ENCODE measurements at places on chromosomes 1 and 21.

DNA sequence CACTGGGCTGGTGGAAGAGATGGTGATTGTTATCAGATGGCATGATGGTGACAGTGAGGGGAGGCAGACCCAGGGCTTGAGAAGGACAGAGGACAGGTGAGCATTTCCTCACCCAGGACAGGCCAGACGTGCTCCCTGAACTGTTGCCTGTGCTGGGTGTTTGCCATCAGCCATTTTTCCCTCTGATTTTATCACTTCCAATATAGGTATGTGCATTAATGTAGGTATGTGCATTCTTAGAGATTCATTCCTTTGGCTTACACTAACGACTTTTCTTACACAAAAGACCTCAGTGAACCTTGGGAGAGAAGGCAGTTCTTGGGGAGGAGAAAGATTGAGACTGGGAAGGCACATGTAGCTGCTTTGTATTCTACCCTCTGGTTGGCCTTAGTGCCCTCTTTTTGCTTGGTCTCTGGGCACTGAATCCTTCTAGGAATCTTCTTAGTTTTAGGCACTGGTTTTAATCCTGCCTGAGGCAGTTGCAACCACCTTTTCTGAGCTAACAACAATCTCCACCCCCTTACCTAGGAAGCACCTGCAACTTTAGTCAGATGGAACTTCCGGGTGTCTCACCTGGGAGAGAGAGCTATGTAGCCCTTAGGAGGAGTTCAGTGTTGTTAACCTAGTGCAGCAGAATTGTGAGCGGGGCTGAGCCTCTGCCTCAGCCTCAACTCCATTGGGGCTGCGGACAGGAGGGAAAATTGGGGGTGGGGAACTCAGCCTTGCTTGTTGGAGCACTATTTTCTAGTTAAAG is 30.9 kb downstream of the C1orf116 start:
- no peak for DNase-seq

GRCh38 chr1:150005606-150006005 is 4.9 kb downstream of the OTUD7B start:
- no peak for DNase-seq

DNA sequence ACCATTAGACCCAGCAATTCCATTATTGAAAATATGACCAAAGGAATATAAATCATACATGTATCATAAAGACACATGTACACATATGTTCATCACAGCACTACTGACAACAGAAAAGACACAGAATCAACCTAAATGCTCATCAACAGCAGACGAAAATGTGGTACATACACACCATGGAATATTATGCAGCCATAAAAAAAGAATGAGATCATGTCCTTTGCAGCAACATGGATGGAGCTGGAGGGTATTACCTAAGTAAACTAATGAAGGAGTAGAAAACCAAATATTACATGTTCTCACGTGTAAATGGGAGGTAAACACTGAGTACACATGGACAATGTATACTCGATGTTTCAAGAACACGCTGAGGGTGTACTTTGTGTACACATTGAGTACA is 15.9 kb downstream of the AKT3 start:
- no peak for DNase-seq

GRCh38 chr1:183218971-183219615 is 33.0 kb downstream of the LAMC2 start:
- peak; percentile 4 for DNase-seq

DNA sequence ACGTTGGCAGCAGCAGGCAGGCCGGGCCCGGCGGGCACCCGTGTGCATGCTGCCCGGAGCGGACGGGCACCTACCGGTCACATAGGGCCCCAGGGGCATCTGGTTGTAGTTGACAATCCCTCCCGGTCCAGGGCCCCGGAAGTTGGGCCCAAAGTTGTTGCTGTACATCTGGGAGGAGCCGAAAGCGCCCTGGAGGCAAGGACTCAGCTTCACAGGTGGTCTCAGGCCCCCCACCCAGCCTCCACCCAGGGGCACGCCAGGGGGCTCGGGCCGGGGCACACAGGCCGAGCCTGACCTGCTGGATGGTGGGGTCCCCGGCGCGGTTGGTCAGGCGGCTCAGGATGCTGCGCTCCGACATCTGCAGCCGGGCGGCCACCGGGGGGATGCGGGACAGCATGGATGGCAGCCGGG is 60.6 kb downstream of the KCNAB2 start:
- no peak for DNase-seq

DNA sequence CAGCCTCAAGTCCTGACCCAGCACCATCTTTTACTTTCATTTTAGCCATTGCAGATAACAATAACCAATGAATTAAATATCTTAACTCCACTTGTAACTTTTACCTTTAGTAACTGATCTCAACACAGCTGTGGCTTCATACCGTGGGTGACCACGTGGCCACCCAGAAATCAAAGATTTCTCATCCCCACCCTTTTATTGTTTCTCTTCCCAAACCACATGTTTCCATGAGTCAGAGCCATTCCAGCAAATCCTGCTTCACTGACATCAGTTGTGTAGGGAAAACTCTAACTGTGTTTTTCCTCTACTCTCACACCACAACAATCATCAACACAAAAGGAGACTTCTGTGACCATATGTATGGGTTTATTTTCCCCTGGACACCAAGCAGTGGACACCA is 25.1 kb upstream of the BRDT start:
- peak; percentile 79 for DNase-seq

- no peak for DNase-seq
Observed at GRCh38 chr1:92482665-92483609, 3.8 kb downstream of the GFI1 start.

DNA sequence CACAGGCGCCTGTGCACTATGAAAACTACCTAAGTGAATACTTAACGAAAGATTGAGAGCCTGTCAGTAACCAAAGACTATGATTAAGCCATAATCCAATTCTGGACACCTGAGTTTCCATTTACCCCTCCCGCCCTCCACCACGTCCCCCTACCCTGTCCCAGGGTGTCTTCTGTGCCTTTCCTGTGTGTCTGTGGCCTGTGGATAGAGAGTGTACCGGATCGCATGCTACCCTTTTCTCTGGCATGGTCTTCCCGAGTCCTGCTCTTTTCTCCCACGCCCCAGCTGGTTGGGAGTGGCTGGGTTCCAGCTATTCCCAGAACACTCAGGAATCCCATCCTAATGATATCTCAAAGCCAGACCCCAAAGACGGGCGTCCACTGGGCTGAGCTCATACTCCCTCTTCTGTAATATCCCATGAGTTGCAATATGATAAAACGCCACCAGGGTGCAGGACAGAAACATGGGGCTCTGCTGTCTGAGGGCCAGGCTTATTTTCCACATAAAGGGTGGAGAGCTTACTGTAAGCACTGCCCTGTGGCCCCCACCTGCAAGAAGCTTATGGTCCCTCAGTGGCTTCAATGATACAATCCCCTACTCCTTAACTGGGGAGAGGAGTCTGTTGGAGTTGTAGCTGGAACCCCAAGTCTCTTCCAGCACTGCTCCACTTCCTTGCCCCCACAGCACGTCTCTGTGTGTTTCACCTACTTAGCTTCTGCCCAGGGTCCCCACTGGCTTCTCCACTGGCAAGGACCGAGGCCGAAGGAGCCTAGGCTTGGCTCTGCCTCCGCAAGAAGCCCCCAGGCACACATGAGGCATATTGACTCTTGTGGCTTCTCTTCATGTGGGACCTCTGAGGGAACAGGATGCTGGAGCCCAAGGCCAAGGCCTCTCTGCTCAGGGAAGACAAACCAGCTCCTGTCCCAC is 17.6 kb upstream of the ALX3 start:
- DNase-seq = peak; percentile 50

DNA sequence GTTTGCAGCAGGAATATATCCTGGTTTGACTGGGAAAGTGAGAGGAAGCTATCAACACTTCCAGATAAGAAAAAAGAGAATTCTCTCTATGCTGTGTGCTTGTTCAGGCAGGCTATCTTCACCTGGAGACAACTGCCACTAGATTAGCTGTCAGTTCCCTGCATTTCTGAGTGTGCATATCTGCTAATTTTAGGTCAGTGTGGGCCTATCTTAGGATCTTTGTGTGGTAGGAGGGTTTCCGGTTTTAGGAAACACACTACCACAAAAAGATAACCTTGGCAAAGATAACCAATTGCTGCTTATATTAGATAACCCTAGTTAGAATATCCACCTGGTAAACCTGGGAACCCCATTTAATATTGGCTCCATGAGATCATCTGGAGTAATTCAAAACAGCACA is 22.5 kb upstream of the GBP5 start:
- DNase-seq = no peak

- DNase-seq = no peak
Observed at GRCh38 chr1:209046058-209046417, 537.5 kb upstream of the CAMK1G start.

GRCh38 chr1:233229288-233229687 is 66.2 kb downstream of the PCNX2 start:
- peak; percentile 16 for DNase-seq

- DNase-seq = no peak
Observed at GRCh38 chr1:54997711-54997986, 1.1 kb upstream of the BSND start.

GRCh38 chr1:17301767-17302166 is 6.2 kb upstream of the PADI4 start:
- no peak for DNase-seq

GRCh38 chr1:54127594-54128300 is 25.1 kb downstream of the CDCP2 start:
- no peak for DNase-seq

GRCh38 chr1:156126630-156127534 is 12.4 kb downstream of the LMNA start:
- DNase-seq = peak; percentile 90

DNA sequence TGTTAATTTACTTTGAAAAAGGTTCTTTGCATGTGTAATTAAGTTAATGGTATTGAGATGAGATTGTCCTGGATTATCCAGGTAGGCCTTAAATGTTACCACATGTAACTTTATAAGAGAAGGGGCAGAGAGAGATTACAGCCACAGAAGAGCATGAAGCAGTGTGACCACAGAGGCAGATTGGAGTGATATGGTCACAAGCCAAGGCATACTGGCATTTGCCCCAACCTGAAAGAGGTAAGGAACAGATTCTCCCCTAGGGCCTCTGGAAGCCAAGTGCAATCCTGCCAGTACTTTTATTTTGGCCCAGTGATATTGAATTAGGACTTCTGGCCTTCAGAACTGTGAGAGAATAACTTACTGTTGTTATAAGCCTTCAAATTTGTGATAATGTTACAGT is 23.0 kb downstream of the RNF2 start:
- DNase-seq = no peak

GRCh38 chr1:85264150-85264549 is 4.7 kb upstream of the C1orf52 start:
- DNase-seq = no peak

DNA sequence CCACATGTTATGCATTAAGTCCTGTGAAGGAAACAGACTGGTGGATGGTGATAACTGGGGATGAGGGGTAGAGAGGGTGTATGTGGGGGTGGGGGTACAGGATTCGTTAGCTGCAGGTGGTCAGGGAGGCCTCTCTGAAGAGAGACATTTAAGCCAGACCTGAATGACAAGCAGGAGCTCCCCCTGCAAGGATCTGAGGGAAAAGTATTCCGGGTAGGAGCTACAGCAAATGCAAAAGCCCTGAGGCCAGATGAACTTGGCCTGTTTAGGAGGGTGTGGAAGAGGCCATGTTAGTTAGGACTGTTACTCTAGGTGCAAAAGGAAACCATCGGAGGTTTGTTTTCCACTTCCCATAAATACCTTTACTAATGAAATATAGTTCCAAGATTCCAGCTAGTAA is 9.9 kb downstream of the ARHGEF10L start:
- DNase-seq = no peak

GRCh38 chr1:194866153-194866552 is 1679.7 kb upstream of the B3GALT2 start:
- DNase-seq = no peak

DNA sequence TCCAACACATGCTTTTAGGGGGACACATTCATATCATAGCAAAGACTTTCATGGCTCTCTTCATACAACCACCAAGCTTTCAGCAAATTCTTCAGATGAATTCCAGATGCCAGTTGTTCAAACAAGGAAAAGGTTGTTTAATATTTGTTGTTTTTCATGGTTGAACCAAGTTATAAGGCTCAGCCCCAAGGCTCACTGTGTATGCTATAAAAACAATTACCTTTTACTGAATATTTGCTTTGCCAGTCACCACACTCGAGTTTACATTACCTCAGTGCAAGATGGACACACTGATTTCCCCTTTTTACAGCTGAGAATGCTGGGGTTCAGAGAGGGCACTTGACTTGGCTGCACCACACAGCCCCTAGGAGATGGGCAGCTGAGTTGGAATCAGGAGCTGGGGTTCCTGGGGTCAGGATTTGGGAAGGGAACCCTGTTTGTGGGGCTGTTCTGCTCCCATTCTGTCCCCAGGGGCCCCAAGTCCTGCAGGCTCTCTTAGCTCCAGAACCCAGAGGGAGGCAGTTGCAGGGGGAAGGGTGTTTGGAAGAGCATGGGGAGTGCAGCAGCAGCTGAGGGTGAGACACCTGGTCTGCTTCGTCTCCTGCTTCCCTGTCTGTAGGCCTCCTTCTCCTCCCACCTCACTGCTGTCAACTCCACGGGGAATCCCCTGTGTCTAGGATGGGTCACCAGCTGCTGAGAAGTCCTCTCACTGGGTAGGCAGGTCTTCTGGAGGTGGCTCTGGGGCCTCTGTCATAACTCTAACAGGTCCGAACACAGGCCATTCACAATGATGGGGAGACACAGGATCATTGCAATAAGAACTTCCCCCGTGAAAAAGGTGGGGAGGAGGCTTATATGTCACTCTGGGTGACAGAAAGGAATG is 12.8 kb upstream of the TMPRSS2 start:
- DNase-seq = no peak

DNA sequence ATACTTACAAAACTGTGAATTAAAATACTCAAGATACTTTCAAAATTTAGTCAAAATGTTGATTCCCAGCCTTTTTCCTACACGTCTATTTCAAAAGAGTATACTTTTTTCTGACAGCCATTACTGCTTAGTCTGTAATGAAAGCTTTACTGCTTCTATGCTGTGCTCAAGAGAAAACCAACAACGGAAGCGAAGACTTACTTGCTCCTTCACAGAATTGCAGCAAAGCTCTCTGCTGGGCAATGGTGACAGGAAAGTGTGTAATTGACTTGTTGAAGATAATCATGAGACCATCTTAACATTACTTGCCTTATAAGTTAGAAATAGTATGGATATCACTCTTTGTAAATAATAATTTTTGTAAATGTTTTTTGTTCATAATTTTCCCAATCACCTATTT is 1.7 kb upstream of the DYNLT5 start:
- no peak for DNase-seq

GRCh38 chr1:236869911-236870310 is 74.8 kb downstream of the MTR start:
- no peak for DNase-seq

- no peak for DNase-seq
Observed at GRCh38 chr1:47771751-47772150, 225.4 kb downstream of the TRABD2B start.

All from astrocyte of the spinal cord (primary cell).